Foreskin keratinocyte (primary cell): ENCODE measurements at places on chromosomes 5 and 9. TPM values are rescaled to one million over a fixed set of nuclear protein-coding genes. Genes with fewer than 3 reads are reported as not detected.

TMEM245 gene
- total RNA-seq: 36.8 and 38.6 TPM in 2 replicates

PDLIM4 gene
- 95.2 and 115 TPM in 2 replicates for total RNA-seq

NME5 gene
- total RNA-seq: 0.39 TPM in 1 of 2 replicates, not detected in the other

MYORG gene
- 6.5 and 7.7 TPM in 2 replicates for total RNA-seq

MELK gene
- total RNA-seq: 72.3 and 82.7 TPM in 2 replicates

RORB gene
- not detected in 2 replicates for total RNA-seq

SPOCK1 gene
- total RNA-seq: 0.53 and 1.3 TPM in 2 replicates

PKD2L2 gene
- total RNA-seq: not detected in 2 replicates

SPINK4 gene
- not detected in 2 replicates for total RNA-seq

NPDC1 gene
- 7.3 and 9.0 TPM in 2 replicates for total RNA-seq

CCNI2 gene
- total RNA-seq: 0.37 and 0.39 TPM in 2 replicates

DOLPP1 gene
- 18.4 and 20.2 TPM in 2 replicates for total RNA-seq

CCDC192 gene
- not detected in 2 replicates for total RNA-seq

NKD2 gene
- total RNA-seq: 0.11 TPM in 1 of 2 replicates, not detected in the other

PCDHAC2 gene
- total RNA-seq: 3.4 and 4.6 TPM in 2 replicates

RNF183 gene
- not detected in 2 replicates for total RNA-seq

ABCA1 gene
- total RNA-seq: 24.3 and 24.5 TPM in 2 replicates

WDR38 gene
- total RNA-seq: not detected in 2 replicates

HCN1 gene
- total RNA-seq: not detected in 2 replicates

SLC6A18 gene
- not detected in 2 replicates for total RNA-seq
